ENCODE measurements at places on chromosomes 12 and 14. TPM values are rescaled to one million over a fixed set of nuclear protein-coding genes. Genes with fewer than 3 reads are reported as not detected.

DNA sequence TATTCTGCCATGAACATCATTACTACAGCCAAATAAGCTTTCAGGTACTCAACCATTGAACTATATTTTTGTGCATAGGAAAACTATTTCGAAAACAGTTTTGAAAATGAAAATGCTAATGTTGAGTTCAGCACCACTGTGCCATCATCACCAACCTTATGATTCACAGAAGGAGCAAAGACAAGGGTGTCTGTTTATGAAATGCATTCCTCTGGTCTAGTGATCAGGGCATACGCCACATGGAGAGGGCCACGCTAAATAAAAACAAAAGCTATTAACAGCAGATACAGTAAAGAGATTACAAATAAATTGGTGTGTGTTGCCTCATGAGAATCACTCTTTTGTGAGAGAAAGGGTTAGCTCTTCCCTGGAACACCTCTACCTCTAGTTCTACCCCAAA, 43.2 kb upstream of the BMAL2 start:
- DNase-seq: no peak

ARHGAP9 gene
- polyA plus RNA-seq: 4.2 TPM

- no peak for DNase-seq
Observed at GRCh38 chr12:9895215-9895971, 14.1 kb downstream of the KLRF2 start.

ZDHHC22 gene
- polyA plus RNA-seq: 0.12 TPM

CFAP251 gene
- 0.67 TPM for polyA plus RNA-seq

DNA sequence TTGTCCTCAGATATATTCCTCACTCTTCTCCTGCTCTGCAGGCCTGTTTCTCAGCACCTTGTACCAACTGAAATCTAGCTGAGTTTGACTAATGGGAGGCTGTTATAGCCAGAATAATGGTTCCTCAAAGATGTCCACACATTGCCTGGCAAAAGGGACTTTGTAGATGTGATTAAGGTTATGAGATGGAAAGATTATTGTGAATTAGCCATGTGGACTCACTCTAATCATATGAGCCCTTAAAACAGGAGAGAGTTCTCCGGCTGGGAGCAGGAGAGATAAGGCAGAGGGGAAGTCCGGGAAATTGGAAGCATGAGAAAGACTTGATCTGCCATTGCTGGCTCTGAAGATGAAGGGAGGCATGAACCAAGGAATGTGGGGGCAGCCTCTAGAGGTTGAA, 40.0 kb upstream of the KTN1 start:
- no peak for DNase-seq

DNA sequence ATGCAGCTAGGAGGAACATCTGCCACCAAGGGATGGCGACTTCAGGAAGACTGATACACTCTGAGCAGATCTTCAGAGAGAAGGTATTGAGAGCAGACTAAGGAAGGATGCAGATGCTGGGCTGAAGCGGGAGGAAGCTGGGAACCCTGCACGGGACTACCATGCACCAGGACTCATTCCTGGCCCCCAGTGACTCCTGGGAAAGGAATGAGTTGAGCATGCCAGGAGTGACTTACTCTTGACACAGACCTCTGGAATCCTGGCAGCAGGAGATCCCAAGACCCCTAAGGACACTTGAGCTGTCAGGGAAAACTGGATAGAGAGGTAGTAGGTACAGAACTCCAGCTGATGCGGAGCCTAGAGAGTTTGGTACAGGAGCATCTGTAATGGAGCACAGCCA, 336.1 kb downstream of the RPS29 start:
- no peak for DNase-seq

- DNase-seq: peak; percentile 80
Observed at GRCh38 chr12:122471324-122472226, 29.2 kb downstream of the ZCCHC8 start.

- no peak for DNase-seq
Observed at GRCh38 chr12:13942826-13943225, 38.6 kb downstream of the GRIN2B start.

MYH6 gene
- 0.27 TPM for polyA plus RNA-seq

DNA sequence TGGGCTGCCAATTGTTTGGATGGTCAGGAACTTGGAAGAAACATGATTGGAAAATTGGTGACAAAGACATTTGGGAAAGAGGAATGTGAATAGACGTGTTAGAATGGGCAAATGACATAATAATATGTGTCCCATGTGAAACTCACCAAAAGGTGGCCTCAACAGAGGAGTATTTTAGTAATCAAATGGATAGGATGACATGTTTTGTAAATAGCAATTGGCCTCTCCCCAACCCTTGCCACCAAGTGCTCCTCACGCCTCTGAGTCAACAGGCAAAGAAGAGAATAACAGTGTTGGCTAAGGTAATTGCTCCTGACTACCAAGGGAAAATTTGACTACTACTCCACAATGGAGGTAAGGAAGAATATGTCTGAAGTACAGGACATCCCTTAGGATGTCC, 81.4 kb downstream of the ATXN7L3B start:
- DNase-seq: no peak

GRCh38 chr12:47361389-47362021, 281.7 kb upstream of the AMIGO2 start:
- DNase-seq: peak; percentile 28

GRCh38 chr14:47300796-47301195, 374.6 kb downstream of the MDGA2 start:
- DNase-seq: no peak

DNA sequence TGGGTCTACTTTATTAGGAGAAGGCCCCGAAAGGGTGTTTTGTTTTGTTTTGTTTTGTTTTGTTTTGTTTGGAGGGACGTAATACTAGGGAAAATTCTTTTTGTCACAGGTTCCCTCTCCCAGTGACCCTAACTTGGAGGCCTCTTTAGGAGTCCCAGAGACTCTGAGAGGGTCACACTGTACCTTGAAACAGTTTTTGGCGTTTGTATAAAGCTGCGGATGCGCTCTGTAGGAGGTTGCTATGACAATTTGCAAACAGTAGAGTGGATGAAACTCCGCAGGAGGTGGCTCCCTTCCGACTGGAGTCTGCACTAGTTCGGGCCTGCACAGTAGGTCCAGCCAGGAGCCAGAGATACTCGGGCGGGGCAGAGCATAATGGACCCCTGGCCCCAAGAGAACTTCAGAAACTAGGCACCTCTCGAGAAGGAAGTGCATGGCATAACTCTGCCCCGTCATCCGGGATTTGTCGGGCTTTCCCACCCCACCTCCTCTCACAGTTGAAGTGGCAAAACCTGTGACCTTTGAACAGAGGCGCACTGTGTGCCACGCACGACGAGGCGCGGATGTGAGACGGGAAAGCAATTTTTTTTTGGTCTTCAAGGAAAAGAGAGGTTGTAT, 1.3 kb upstream of the DYRK2 start:
- DNase-seq: peak; percentile 93

CLEC2B gene
- 7.4 TPM for polyA plus RNA-seq

DNA sequence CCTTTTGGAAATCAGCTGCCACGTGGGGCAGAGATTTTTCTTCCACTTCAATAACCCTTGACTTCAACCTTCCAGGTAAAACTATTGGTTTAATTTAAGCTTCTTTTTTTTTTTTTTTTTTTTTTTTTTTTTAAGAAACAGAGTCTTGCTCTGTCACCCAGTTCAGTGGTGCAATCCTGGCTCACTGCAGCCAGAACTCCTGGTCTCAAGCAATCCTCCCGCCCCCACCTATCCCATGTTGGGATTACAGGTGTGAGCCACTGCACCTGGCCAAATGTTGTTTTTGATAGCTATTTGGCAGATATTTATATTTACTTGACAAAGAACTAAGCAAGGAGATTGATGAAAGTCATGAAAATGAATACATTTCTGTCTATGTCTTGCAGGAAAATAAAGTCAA, 65.1 kb downstream of the SINHCAF start:
- no peak for DNase-seq

- DNase-seq: peak; percentile 32
Observed at GRCh38 chr12:7127916-7128626, 618 bp downstream of the RBP5 start.

GRCh38 chr14:81534510-81535074, 939 bp upstream of the SEL1L start:
- DNase-seq: peak; percentile 17

IRAK3 gene
- 0.81 TPM for polyA plus RNA-seq

CLEC4D gene
- not detected for polyA plus RNA-seq
